ENCODE measurements at places on chromosomes 11 and 22.

DNA sequence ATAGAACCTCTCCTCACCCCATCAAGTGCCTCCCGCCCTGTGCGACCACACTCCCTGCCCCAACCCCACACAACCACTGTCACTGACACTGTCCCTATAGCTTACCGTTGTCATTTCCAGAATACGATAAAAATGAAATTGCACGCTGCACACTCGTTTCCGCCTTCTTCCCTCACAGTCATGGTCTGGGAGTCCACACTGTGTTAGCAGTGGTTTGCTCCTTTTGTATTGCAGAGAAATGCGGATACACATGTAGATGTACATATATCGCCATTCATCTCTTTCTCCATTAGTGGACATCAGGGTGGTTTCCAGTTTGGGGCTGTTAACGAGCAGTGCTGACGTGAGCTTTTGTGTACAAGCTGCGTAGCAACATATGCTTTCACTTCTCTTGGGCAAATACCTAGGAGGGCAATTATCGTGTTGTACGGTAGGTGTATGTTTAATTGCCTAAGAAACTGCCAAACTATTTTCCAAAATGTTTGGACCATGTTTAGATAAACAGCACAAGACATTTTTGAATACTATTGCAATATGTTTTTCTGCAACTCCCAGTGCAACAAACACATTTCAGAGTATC is 59.2 kb upstream of the CD5 start:
- no peak for DNase-seq

GRCh38 chr11:13535819-13536218 is 40.0 kb upstream of the PTH start:
- no peak for DNase-seq

DNA sequence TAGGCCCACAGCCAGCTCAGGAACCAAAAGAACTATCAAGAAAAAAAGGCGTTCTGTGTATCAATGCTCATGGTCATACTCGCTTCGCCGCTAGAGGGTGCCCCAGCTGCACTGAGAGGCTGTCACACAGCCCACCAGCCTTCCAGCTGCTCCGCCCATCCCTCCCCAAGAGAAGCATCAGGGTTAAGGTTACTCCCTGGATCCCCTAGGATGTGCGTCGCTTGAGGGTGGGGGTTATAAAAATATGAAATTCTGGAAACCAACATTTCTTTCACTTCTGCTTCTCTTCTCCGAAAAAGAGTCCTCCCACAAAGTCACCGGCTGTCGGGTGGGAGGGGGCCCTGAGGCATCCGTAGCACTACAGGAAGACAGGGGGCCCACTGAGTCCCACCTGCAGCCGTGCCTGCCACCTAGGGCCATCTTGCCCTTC is 1.7 kb downstream of the CBX6 start:
- DNase-seq, result peak; percentile 92

- no peak for DNase-seq
These were observed 176.5 kb downstream of the TRPC6 start for GRCh38 chr11:101407324-101407723.
